Bronchial smooth muscle cell (primary cell): ENCODE measurements at places on chromosomes 11 and 22. TPM values are rescaled to one million over a fixed set of nuclear protein-coding genes. Genes with fewer than 3 reads are reported as not detected.

Gene ACRV1
- not detected in 2 replicates for total RNA-seq

Gene MYRF
- 0.09 and 0.16 TPM in 2 replicates for total RNA-seq

Gene OR5A1
- total RNA-seq = not detected in 2 replicates

Gene CALCA
- not detected in 2 replicates for total RNA-seq

Gene BTBD10
- 56.4 and 78.8 TPM in 2 replicates for total RNA-seq

Gene ART1
- total RNA-seq = not detected in 2 replicates

Gene CADM1
- total RNA-seq = 0.26 and 4.6 TPM in 2 replicates

Gene JOSD1
- total RNA-seq = 33.3 and 34.2 TPM in 2 replicates

Gene CCDC157
- 1.4 and 1.9 TPM in 2 replicates for total RNA-seq
